Thyroid gland (tissue), 4 donors: ENCODE measurements at places on chromosomes 5 and 9. TPM values are rescaled to one million over a fixed set of nuclear protein-coding genes. Genes with fewer than 3 reads are reported as not detected.

PRDM9 gene
- not detected for total RNA-seq

PCDHB4 gene
- total RNA-seq, result 3.2 TPM

ABLIM3 gene
- 15.5 TPM for total RNA-seq

FOXD4L6 gene
- total RNA-seq, result not detected

CCDC69 gene
- total RNA-seq, result 51.6 TPM
